ENCODE measurements at places on chromosomes 6 and 20.

- DNase-seq, result no peak
Measured at GRCh38 chr6:12034837-12035236, 22.7 kb downstream of the HIVEP1 start.

DNA sequence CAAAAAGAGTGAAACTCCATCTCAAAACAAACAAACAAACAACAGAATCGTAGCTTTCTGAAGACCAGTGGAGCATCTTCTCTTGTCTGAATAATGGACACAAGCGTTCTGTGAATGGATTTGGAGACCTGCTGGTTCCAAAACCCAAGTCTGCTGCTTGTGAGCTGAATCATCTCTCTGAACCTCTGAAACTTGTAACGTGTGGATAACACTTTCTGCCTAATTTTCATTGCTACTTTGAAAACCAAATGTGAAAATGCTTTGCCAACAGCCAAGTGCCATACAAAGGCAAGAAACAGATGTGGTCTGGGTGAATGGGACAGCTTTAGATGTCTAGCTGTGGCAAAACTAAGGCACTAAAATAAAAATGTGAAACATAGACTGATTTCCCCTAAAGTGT, 44.3 kb downstream of the PHACTR1 start:
- DNase-seq, result no peak

- no peak for DNase-seq
Measured at GRCh38 chr6:98831057-98831958, 3.1 kb upstream of the POU3F2 start.

DNA sequence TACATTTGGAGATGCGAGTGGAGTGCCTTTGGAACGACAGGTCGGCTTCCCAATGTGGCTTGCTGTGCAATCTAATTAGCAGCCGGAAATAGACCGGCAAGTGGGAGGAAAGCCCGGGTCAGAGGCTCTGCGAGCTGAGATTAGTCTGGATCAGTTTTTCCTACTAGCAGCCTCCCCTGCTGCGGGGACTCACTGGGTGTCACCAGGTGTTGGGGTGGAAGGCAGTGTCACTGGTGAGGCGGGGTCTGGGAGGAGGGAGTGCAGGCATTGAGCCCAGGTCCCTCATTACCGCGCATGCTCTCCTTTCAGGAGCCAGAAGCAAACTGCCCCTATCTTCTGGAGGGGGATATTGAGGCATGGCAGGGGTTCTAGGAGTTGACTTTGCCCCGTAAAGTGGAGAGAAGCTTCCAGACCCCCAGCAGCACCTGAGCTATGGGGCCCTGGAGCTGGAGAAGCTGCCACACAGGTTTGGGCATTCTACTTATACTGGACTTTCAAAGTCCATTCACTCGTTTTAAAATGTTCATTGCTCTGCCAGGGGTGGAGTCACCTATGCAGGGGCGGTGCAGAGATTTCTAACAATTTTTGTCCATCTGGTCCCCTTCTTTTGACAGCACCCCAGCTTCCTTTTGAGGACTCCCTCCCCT, 11.0 kb downstream of the SULF2 start:
- no peak for DNase-seq

GRCh38 chr6:41560431-41561192, 14.4 kb downstream of the FOXP4 start:
- DNase-seq, result peak; percentile 77

DNA sequence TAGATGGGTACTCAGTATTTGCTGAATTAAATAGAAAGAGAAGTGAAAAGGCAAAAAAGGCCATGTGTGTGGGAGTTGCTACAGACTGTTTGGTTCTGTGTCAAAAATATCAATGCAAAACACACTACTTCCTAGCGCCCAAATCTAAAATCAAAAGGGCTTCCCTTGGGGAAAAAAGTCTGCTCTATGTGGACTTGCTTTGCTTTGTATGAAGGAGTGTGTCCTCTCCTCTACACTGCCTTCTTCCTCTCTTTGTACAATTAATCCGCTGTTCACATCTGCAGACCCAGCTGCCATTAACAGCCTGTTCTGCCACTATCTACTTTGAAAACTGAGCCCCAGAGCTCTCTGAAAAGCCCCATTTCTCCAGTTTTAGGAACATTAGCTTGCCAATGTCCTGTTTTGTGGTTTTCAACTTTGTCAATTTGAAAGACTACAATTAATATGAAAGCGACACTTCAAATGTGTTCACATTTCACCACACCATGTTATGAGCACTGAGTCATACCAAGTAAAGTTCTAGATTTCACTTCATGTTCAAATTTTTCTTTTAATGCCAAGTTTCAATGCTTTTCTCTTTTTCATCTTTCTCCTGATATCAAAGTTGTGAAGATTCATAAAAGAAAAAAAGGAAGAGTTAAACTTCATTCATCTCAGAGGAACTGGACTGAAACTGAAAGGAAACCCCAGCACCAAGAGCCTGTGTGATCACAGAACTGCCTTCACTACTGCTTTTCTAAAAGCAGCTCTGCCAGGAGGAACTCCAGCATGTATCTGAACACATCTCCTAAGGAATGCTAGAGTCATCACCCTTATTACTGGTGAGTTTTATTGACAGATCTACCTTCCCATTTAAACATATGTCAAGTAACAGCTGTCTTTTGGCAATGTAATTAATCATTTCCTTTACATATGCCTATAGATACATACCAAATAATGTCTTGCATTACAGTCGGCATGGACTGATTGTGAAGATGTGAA, 102.6 kb downstream of the KIF13A start:
- no peak for DNase-seq
